ENCODE measurements at places on chromosomes 4 and X.

DNA sequence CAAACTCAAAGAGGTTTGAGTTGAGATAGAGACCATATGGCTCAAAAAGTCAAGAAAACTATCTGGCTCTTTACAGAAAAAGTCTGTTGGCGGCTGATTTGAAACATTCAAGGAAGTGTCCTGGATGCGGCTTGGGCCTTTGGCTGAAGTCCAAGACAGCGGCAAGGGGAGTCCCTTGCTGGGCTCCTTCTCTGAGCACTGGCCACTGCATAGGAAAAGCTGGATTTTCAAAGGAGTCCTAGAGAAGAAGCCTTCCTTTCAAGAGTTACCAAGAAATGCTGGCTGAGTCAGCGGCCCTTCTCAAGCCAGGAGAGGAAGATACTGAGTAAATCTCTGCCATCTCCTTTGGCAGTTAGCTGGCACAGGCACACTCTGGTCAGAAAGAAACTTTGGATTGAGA is 12.1 kb downstream of the APLN start:
- DNase-seq = no peak

GRCh38 chrX:7109049-7109531 is 38.4 kb upstream of the STS start:
- no peak for DNase-seq

DNA sequence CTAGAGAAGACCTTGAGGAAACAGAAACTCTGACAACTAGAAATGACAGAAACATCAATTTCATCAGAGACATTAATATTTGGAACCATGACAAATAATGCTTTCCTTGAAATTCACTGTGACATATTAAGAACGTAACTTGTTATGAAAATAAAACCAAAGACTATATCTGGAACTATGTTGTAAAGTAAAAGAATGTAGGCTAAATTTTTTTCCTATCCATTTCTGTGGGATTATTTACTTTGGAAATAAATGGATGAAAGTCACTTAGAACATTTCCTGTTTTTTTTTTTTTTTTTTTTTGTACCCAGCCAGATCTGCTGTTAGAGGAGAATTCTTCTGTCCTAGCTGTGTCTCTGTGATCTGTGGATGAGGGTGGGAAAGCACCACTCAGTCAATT is 255.9 kb downstream of the SPRY1 start:
- no peak for DNase-seq

DNA sequence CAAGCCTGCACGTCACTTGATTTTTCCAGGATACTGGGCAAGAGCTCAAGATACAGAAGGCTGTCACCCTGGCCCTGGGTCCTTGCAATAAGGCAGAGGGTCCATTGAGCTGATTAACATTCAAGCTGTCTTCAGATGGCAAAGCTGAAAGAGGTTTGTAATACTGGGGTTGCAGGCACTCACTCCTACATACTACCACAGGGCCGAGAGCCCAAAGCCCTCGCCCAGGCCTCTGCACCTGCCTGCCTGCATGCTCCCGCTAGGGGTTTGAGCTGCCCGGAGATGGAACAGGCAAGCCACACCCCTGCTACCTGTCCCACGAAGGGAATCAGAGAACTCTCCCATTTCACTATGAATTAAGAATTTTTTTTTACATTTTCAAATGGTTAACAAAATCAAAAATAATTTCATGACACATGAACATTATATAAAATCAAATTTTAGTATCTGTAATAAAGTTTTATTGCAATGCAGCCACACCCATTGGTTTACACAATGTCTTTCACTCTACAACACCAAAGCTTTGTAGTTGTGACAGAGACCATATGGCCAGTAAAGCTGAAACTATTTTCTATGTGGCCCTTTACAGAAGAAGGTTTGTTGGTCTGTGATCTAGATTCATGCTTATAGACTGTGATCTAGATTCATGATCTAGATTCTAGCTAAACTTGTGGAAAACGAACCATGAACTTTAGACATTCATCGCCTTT is 530.4 kb upstream of the IGFBP7 start:
- no peak for DNase-seq

DNA sequence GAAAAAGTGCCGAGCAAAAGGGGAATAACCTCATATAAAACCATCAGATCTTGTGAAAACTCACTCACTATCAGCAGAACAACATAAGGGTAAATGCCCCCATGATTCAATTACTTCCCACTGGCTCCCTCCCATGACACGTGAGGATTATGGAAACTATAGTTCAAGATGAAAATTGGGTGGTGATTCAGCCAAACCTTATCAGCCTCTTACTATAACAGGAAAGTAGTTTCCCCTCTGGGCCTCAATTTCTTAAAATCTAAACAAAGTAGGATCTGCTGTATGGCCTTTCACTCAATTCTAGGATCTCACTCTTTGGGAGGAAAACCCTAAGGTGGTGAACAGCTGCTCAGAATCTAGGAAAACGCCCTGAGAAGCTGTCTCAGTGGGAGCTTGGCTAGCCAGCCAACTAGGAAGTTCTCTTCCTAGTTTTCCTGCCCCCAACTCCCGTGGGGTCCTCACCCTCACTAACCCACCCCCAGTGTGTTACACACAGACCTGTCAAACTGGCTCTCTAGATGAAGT is 1017.1 kb upstream of the HS3ST1 start:
- DNase-seq = no peak

DNA sequence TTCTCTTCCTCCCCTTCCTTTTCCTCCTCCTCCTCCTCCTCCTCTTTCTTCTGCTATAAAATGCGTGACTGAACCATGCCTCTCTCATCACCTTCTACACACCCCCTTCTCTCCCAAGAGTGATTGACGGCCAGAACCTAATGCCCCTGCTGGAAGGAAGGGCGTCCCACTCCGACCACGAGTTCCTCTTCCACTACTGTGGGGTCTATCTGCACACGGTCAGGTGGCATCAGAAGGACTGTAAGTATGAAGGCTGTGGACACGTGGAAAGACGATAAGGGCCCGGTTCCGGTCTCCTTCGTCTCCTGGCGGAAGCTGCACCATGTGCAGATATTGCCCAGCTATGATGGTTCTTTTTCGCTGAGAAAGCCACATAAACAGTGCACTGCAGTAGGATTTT is 12.1 kb upstream of the ARSF start:
- no peak for DNase-seq

GRCh38 chrX:136870064-136870463 is 10.5 kb downstream of the RBMX start:
- DNase-seq = no peak

Data from germinal center (tissue), 1 donor.